ENCODE measurements at places on chromosomes 6 and 20.

- no peak for DNase-seq
Measured at GRCh38 chr6:143878272-143878760, 14.0 kb downstream of the ZC2HC1B start.

DNA sequence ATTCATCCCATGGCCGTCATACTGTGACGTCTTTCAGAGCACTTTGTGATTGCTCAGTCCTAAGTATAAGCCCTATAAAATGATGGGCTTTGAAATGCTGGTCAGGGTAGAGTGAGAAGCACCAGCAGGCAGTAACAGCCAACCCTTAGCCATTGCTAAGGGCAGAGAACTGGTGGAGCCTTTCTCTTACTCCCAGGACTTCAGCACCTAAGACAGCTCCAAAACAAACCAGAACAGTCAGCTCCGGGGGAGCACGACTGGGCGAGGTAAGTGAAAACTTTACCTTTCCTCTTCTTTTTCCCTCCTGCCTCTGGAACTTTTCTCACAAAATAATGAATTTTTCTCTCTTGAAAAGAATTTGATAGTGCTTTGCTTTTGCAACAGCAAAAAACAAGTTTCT is at the start of gene VIP:
TSS of gene VIP (plus strand) at position 104 of the 400 bp plus-strand sequence. CDS start 1,381 bp downstream, outside the sequence.
- DNase-seq, result peak; percentile 26

- DNase-seq, result no peak
Measured at GRCh38 chr20:50891138-50891537, 40.1 kb downstream of the ADNP start.

GRCh38 chr20:50691573-50692551 is 520 bp upstream of the RIPOR3 start:
- DNase-seq, result no peak

DNA sequence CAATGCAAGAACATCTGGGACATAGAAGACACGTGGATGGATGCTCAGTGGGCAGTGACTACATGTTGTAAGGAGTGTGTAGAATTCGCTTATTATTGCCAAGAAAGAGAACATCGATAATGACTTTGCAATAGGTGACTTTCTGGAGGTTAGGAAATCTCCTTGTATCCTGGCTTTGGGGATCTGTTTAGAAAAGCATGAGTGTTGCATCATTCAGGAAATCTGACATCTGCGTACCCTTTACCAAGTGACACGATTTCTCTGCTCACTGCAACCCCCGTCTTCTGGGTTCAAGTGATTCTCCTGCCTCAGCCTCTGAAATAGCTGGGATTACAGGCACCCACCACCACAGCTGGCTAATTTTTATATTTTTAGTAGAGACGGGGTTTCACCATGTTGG is 23.2 kb downstream of the RIN2 start:
- DNase-seq, result no peak
